Airway epithelial cell (primary cell): ENCODE measurements at places on chromosomes 2 and 18. TPM values are rescaled to one million over a fixed set of nuclear protein-coding genes. Genes with fewer than 3 reads are reported as not detected.

RGPD3 gene
- 0.09 and 0.14 TPM in 2 replicates for total RNA-seq

G6PC2 gene
- not detected in 2 replicates for total RNA-seq

CSRNP3 gene
- total RNA-seq: 1.1 and 4.8 TPM in 2 replicates

AQP4 gene
- total RNA-seq: 0.42 TPM in 1 of 2 replicates, not detected in the other

RTP5 gene
- total RNA-seq: not detected in 2 replicates

ERICH2 gene
- total RNA-seq: 0.60 TPM in 1 of 2 replicates, not detected in the other
